ENCODE measurements at places on chromosomes 12 and 14.

DNA sequence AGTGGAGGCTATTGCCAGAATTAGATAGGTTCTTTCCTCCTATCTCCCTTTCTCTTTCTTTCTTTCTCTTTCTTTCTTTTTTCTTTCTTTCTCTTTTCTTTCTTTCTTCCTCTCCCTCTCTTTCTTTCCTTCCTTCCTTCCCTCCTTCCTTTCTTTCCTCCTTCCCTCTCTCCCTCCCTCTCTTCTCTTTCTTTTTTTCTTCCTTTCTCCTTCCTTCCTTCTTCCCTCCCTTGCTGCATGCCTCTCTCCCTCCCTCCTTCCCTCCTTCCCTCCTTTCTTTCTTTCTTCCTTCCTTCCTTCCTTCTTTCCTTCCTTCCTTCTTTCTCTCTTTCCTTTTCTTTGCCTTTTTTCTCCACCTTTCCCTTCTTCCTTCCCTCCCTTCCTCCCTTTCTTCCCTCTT, 16.4 kb upstream of the MDGA2 start:
- no peak for DNase-seq

- no peak for DNase-seq
Observed at GRCh38 chr14:81352413-81352812, 47.7 kb downstream of the STON2 start.

DNA sequence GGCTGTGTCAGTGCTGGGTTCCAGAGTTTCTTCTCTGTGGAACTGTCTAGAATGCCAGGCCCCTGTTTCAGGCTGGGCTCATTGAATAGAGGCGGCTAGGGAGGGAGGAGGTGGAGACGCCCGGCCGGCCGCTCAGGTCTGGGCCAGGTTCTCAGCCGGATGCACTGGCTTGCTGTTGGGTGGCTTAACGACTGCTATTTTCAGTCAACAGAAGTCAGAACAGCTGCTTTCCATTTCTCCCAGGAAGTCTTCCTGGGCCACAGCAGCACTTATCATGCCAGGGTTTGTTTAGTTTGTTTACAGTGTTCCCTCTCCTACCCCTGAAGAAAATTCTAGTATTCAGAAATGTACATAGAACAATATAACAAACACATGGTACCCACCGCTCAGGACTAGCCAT, 26.0 kb upstream of the VPS37B start:
- no peak for DNase-seq

DNA sequence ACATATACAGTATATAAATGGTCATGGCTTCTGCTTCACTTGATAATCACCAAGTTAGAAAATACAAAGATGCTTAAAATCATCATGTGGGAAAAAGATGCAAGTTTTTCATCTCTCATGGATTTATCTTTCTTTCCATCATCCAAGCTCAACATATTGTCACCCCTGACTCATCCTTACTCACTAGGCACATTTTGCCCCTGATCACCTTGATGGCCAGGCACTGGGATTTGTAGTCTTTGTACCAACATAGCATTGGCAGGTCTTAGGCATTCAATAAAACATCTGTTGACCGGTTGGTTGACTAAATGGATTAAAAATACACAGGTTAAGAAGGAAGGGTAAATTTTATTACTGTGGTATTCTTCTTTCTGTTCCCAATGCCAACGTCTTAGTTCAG, 28.1 kb downstream of the KLHDC2 start:
- DNase-seq = no peak

All from LNCaP clone FGC (cell line).